ENCODE measurements at places on chromosomes 11 and 22.
A peak's percentile ranks its signal among the peaks of the same experiment; 100 is the strongest.

GRCh38 chr11:2778630-2779498, 79.1 kb upstream of the KCNQ1OT1 start:
- peak; percentile 4 for DNase-seq

GRCh38 chr11:122659676-122660554, 4.4 kb downstream of the UBASH3B start:
- no peak for DNase-seq

DNA sequence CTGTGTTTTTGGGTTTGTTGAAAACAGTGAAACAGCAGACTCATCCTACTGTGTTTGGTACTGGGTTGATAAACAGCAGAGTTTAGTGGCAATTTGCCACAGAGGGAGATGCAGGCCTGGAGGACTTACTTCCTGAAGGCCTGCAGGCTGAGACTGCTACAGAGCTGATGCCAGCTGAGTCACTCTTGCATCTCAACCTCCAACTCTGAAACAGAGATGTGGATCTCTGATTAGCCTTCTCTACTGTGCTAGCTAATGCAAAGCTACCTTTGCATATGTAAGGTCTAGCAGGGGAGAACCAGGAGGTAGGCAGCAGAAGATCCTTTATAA, 14.3 kb downstream of the ATP5MG start:
- peak; percentile 82 for DNase-seq

- DNase-seq, result peak; percentile 78
These were observed 53.0 kb downstream of the GRAMD1B start for GRCh38 chr11:123483058-123483457.

GRCh38 chr22:40953471-40953870, 2.3 kb downstream of the RBX1 start:
- DNase-seq, result no peak

DNA sequence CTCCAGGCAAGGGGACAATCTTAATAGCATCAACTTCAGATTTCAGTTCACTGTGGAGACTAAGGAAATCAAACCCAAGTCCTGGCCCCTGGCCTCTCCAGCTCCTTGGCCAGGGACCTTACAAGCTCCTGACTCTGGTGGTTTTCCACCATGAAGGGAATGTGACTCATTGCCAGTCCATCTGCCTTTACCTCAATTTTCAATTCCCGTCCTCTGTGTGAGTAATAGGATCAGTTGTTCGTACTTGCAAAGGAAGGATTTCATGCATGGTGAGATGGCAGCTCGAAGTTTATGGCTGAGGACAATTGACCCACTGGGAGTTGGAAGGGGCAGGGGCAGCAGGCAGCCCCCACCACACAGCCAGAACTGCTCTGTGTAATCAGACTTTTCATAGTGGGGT, 42.5 kb downstream of the INSC start:
- peak; percentile 20 for DNase-seq

DNA sequence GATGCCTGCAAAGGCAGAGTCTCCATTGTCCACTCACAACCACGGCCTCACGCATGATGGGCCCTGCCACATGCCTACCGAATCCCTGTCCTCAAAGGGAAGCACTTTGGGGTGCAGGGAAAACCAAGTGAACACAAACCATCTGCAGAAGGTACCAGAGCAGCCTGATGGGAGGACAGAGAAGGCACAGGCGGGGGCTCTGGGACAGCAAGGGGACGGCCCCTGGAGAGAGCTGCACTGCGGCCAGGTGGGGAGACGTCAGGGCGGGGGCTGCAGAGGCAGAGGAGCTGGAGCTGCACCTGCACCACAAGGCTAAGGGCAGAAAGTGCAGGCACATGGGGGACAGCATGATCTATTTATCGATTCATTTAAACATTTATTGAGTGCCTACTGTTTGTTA, 1056.0 kb downstream of the TBC1D22A start:
- DNase-seq, result no peak

- no peak for DNase-seq
These were observed 125.7 kb upstream of the DDI1 start for GRCh38 chr11:103910721-103911120.

DNA sequence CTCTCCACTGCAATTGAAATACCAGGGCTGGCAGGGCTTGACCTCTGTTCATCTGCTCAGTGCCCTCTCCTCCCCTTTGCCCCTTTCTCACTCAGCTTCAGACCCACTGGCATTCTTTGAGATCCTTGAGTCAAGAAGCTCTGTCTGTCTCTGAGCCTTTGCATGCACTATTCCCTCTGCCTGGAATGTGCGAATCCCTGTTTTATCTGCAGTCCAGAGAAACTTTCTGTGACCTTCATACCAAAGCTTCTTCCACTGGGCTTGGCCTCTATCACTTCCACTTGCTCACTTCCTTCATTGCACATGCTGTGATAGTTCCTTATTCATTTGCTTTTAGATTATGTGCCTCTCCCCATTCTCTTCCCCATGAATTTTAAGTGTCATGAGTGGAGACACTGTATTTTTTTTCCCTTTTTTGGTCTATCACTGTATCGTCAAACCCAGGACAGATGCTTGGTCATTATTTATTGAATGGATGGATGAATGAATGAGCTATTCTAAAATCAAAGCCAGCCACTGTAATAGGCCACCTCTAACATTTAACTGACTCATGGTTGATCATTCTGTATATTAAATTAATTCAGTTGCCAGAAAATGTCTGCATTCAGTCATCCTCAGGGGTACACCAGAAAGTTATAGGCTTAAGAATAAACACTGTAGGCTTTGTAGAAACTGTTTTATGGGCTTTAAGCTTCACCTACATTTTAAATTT, 88.7 kb upstream of the TIMP3 start:
- peak; percentile 72 for DNase-seq

- no peak for DNase-seq
These were observed 526 bp downstream of the C1QTNF6 start for GRCh38 chr22:37187552-37187890.

DNA sequence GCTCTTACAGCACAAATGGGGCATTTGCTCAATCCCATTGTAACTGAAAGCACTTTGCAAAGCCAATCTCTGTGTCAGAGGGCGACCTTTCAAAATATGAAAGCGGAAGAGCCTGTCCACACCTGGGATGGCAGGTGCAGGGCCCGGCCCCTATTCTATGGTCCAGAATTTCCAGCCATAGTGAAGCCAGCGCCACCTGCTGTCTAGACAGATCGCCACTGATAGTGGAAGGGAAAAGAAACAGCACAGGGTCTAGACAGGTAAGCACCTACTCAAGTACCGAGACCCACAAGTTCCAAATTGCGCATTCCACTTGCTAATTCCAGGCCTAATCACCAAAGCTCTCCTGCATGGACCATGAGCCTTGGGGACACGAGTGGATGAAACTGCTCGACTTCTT, 141.4 kb downstream of the NTM start:
- peak; percentile 93 for DNase-seq

DNA sequence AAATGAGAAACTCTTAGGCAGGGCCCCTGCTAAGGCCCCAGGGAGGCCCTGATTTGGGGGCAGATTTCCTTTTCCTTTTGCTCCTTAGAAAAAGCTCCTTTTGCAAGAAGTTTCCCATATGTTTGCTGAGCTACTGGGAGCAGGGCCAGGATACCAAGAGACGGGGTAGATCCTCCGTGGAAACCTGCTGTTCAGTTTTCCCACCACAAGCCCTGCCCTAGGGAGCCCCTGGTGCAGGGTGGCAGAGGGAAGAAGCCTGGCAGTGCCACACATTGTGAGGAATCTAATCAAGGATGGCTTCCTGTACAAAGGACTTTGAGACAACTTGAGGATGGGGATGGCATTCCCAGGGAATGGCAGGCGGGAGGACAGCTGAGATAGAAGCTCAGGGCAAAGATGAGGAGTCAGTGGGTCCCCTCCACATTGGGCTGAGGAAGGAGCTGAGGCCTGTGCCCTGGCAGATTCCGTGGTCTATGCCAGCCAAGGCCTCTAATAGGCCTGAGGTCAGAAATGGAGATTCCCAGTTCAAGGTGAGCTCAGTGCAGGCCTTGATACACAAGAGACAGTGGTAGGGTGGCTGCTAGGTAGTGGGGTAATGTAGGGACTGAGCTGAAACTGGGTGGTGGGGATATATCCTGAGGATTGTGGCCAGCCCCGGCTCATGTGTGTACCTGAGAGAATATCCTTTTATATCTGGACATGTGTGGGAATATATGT, 15.0 kb downstream of the TUB start:
- DNase-seq, result no peak

DNA sequence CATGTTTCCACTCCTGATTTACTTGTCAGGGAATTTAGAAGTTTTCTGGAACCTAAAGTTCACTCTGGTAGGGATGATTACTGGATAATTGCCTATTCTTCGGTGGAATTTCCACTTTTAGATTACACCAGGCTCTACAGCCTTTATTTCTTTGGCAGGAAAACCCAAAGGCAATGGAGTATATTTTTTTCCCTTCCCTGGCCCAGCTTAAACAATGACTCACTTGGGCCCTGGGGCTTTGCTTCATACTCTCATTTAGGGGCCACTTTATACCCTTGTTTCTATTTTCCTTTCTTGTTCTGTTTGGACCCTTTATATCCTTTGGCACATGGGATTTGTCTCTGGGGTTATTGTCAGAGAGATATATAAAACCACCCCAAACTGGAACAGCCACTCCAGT, 114.7 kb downstream of the CSTPP1 start:
- no peak for DNase-seq

- no peak for DNase-seq
These were observed 46.7 kb upstream of the RAB1B start for GRCh38 chr11:66221726-66222236.

DNA sequence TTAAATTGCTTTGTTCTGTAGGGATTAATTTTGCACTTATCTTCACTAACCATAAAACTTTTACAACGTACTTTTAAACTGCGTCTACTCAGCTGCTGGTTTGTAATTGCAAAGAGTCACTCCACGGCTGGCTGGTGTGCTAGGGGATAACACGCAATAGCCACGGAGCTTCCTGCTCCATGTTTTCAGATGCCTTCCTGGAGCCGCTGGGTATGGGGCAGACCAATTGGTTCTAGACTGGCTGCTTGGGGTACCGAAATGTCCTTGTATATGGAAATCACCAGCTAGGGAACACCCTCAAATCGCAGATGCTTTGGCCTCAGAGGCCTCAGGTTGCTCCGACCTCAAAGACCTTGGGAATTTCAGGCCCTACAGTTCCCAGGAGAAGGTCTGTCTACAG, 3.8 kb upstream of the CSNK2A3 start:
- no peak for DNase-seq

GRCh38 chr11:27786331-27786730, 86.1 kb upstream of the BDNF start:
- DNase-seq, result no peak

GRCh38 chr11:93623920-93624319, 37.6 kb upstream of the CEP295 start:
- DNase-seq, result no peak

GRCh38 chr22:47043835-47044721, 281.6 kb downstream of the TBC1D22A start:
- peak; percentile 26 for DNase-seq

GRCh38 chr22:20396639-20397038, 2.7 kb downstream of the ZNF74 start:
- no peak for DNase-seq

DNA sequence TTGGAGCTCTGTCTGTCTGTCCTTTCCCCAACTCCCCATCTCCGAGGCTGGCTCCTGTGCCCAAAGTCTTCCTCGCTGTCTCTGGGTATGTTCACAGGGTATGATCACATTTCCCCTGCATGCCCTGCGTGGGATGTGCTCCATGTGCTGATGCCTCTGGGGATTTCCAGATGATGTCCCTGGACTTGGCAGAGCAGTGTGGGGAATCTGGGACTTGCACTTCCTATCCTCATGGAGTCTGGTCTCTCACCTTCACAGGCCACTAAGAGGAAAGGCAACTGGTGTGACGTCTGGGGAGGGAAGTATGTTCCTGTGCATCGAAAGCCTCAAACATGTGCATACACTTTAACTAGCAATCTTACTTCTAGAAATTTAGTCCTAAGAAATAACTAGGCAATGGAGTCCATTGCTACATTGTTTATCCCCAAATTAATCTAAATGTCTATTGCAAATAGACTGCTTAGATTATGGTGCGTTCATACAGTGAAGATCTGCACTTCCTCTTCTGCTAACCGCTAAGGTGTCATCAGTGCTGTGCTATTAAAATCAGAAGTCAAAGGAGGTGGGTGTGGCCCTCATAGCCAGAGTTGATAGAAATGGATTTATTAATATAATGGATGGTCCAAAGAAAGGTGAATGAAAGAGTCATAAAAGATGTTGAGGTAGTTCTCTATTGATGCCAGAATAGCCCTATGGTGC, 20.8 kb downstream of the TIMP3 start:
- DNase-seq, result no peak

DNA sequence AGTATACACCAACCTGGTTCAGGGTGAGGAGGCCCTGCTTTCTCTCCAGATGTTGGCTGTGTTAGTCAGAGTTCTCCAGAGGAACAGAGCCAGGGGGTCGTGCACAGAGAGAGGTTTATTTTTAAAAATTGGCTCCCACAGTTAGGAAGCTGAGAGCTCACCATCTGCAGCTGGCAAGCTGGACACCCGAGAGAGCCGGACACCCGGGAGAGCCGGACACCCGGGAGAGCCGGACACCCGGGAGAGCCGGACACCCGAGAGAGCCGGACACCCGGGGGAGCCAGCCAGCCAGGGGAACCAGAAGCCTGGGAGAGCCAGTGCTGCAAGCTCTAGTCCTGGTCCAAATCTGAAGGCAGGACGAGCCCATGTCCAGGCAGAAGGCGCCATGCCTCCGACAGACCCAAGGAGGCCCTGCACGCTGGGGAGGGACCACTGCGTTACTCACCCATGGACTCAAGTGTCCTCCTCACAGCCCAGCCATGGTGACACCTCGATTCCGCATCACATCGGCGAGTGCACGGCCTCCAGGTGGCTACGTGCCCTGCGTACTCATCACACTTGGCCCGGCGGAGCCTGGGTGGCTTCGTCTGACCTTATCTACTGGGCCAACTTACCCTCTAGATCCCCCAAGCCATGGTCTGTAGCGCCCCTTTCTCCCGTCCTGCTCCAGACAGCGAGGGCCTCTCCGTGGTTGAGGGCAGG, 99.0 kb downstream of the BRD1 start:
- no peak for DNase-seq

GRCh38 chr11:122146475-122146874, 30.5 kb upstream of the BLID start:
- no peak for DNase-seq

DNA sequence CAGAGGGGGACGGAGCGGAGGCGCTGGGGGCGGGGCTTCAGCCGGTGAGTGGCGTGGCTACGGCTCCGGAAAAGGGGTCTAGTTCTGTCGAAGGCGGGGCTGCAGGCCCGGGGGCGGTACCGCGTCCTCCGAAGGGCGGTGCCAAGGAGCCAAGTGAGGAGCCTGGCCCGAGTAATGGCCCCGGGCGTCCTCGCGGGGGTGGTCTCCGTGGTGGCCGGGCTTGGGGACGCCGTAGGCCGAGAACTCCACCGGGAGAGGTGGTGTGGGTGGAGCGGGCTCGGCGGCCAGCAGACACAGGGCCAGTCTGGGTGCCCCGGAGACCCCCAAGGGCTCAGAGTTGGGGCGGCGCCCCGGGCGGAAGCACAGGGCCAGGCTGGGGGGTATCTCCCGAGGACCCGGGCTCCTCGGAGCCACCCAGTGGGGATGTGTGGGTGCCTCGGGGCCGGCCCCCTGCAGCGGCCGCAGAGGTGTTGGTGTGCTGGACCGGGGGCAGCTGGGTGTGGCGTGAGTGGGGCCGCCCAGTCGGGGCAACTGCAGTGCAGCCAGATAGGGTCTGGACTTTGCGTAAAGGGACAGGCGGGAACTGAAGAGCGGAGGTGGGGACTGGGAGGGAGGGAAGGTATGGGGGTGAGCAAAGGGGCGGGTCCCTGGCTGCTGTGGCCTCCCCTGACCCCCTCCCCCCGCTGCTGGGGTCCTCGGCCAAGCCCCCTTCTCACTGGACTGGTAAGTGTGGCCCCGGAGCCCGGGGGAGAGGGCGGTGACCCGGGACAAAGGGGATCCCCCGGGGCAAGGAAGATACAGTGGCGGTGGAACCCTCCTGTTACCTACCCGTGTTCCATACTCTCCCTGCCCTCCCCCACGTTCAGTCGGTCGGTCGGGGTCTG, 838 bp downstream of the FKBP2 start:
- DNase-seq, result peak; percentile 41

Measured in trophoblast cell (in vitro differentiated cells and primary cell).